Activated CD8-positive, alpha-beta memory T cell treated with anti-CD3 and anti-CD28 coated beads, Interleukin-2, amount 10 ng/mL, durations not matched to agents 7 days and 5 days (primary cell): ENCODE measurements at places on chromosomes 16 and 17. TPM values are rescaled to one million over a fixed set of nuclear protein-coding genes. Genes with fewer than 3 reads are reported as not detected.
A peak's percentile ranks its signal among the peaks of the same experiment; 100 is the strongest.

- DNase-seq: no peak
- H3K4me3 ChIP-seq: no peak overlapping the region
- peaks cover 14% of the 10 kb centered on the region for H3K27me3 ChIP-seq
- no peak overlapping the region for H3K27ac ChIP-seq
Observed at GRCh38 chr16:19084879-19085278, 17.5 kb downstream of the COQ7 start.

DNA sequence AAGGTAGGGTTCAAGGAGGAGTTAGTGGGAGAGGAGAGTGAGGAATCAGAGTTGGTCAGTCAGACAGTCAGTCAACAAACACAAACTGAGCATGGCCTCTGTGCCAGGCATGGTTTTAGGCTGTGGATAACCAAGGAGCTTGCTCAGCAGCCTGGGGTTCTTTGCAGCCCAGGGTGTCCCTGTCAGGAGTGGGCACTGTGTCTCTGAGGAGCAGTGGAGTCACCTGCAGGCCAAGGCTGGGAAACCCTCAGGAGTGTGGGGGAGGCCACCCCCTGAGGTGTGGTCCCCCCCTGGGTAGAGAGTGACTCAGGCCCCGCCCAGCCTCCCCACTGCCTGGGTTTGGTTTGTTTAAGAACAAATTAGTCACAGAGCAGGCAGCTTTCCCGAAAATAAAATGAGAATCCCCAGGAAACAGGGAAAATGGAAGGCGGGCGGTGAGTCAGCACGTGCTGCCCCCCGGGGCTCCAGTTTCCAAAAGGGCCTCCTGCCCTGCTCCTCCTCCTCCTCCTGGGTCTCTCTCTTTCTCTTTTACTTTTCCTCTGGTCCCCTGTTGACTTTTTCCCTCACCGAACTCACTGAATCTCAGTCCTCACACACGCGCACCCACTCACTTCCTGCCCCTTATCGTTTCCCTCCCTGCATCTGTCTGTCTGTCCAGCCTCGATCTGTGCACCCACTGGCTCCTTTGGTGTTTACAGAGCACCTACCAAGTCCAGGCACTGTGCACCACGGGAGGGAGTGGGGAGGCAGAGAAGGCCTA, 44.3 kb downstream of the SOCS3 start:
- H3K4me3 ChIP-seq: peak overlapping the region; percentile 32
- H3K4me1 ChIP-seq: peaks cover 24% of the 10 kb centered on the region
- peak overlapping the region; percentile 21 for H3K27ac ChIP-seq
- H3K36me3 ChIP-seq: no peaks in the 10 kb centered on the region

DNA sequence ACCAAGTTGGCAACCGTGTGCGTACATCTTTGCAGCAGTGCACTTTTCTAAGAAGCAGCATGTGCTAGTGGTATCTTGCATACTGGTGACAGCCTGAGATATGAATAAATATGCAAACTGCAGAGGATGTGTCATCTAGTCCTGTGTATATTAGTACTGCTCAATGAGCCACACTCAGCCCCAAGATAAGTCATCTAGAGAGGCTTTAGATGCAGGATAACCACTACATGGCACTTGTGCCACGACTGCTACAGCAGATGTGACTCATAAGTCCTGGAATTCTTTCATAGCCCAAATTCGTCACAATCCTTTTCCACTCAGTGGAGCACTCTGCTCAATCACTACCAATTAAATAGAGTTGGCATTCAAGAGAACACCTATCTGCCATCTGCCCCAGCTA, 171.5 kb downstream of the AXIN2 start:
- no peak overlapping the region for H3K4me3 ChIP-seq
- peaks cover 12% of the 10 kb centered on the region for H3K27me3 ChIP-seq
- H3K36me3 ChIP-seq: no peaks in the 10 kb centered on the region
- no peak overlapping the region for H3K27ac ChIP-seq

DNA sequence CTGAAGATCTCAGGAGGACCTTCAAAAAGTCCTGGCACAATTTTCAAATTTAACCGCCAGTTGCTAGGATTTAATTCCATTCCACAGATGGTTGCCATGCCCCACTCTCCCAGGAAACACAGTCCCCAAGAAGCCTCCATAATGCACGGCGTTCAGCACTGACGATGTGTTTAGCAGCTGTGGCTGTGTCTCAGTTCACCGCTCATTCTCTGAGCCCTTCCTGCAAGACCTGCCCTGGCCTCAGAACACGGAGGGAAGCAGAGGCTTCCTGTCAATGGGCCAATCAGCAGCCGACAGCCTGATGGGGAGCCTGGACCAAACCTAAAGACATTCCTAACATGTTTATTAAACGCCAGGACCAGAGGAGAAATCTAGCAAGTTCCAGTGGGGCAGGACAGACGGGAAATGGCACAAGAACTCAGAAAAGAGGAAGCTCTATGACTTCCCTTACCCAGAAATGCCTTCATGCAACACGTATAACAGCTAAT, 4.9 kb downstream of the MYLK3 start:
- H3K27me3 ChIP-seq: no peaks in the 10 kb centered on the region
- H3K4me1 ChIP-seq: peaks cover 5% of the 10 kb centered on the region
- H3K27ac ChIP-seq: no peak overlapping the region
- no peak overlapping the region for H3K4me3 ChIP-seq

DNA sequence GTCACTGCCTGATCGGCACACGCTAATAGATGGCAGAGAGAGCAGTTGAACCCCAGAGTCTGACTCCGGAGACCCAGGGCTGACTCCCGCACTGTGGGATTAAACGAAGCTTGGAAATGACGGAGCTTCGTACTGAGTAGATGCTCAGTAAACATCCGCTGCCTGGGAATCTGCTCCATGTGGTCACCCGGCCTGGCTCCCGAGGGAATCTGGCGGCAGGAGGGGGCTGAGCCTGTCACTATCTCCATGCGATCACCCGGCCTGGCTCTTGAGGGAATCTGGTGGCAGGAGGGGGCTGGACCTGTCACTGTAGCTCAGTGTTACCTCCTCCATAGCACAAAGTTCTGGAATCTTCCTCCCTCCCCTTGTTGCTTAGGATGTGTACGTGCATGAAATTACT, 139.7 kb upstream of the CIBAR2 start:
- no peak overlapping the region for H3K4me3 ChIP-seq
- no peaks in the 10 kb centered on the region for H3K27me3 ChIP-seq
- peak overlapping the region; percentile 19 for H3K27ac ChIP-seq

DNA sequence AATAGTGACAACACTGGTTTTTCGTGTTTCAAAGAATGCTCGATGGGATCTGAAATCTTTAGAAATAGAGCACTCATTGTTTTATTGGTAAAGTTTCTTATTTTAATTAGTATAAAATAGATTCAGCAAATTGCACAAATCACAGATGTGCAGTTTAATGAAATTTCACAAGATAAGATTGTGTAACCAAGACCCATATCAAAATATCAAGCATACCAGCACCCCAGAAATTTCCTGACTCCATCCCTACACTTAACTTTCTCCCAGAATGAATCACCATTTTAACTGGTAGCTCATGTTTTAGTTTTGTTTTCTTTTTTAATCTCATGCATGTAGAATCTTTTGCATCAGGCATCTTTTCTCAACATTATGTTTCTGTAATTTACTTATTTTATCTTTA, 185.9 kb downstream of the KCNJ2 start:
- H3K36me3 ChIP-seq: no peaks in the 10 kb centered on the region
- H3K4me3 ChIP-seq: no peak overlapping the region
- H3K4me1 ChIP-seq: no peaks in the 10 kb centered on the region

Gene ABAT
- total RNA-seq: 7.8 TPM

Gene KRTAP9-8
- not detected for total RNA-seq

DNA sequence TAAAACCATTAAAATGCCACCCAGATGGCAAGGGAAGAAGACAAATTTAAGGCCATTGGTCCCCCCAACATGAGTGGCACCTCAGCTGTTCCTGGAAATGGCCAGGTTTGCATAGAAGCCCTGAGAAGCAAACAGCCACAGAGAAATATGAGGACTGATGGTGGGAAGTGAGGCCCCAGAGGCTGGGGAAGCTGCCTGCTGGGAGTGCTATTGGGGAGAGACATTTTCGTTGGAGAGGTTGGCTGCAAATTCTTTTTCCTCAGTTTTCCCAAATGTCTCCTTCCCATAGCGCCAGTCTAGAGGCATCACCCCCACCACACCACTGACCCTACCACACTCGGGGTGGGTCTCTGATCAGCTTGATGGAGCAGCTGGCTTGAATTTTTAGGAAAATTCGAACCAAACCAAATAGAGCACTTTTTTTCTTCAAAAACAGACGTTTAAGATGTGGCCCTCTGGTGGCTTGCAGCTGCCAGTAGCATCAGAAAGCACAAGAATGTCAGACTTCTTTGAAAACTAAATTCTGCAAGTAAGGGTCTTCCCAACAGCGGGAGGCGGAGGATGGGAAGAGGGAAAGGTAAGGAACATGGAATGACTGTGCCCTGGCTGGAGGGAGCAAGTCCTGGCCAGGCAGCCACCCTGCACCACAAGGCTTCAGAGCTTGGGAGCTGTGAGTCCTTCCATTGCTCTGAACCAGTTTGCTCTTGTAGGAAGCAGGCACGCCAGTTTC, 13.2 kb upstream of the SLC12A3 start:
- no peak overlapping the region for H3K27ac ChIP-seq
- H3K27me3 ChIP-seq: no peaks in the 10 kb centered on the region
- no peak for DNase-seq
- peaks cover 9% of the 10 kb centered on the region for H3K36me3 ChIP-seq
- no peak overlapping the region for H3K4me3 ChIP-seq
